ENCODE measurements at places on chromosomes 7 and 10.

- H3K4me3 ChIP-seq, result no peak overlapping the region
- no peak overlapping the region for H3K27ac ChIP-seq
- DNase-seq, result no peak
- H3K4me1 ChIP-seq, result no peaks in the 10 kb centered on the region
Measured at GRCh38 chr7:133135451-133135850, 53.6 kb upstream of the CHCHD3 start.

DNA sequence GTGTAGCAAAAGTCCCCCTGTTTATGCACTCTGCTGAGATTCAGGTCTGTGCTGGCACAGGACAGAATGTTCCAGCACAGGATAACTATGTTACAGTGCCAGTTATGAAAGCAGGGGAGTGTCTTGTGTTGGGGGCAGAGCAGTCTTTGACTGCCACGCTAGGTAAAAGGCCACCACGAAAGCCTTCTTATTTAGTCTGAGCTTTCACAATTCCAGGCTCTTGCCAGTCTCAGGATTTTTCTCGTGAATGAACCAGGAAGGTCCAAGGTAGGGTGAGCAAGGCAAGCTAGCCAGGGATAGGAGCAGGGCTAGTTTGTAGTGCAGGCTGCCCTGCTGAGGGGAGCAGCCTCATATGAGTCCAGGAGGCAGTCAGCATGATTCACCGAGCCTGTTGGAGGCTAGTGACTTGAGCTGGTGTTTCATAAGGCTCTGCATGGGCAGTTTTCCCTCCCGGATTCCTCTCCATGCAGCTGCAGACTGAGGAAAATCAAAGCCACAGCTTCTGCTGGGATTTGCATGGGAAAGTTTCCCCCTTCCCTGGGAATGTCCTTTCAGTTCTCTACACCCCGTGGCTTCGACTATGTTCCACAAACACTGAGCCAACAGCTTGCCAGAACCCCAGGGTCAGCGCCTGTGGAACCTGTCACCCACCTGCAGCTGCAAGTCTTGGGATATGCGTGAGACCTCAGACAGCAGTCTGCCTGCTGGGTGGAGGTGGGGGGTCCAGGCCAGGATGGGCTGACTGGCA is 112.3 kb downstream of the JCAD start:
- no peak overlapping the region for H3K4me3 ChIP-seq
- no peak for DNase-seq
- no peaks in the 10 kb centered on the region for H3K4me1 ChIP-seq
- H3K36me3 ChIP-seq, result no peaks in the 10 kb centered on the region
- no peaks in the 10 kb centered on the region for H3K27me3 ChIP-seq
- no peak overlapping the region for H3K27ac ChIP-seq

GRCh38 chr10:63003816-63004453 is 129.2 kb upstream of the NRBF2 start:
- DNase-seq, result no peak
- H3K4me3 ChIP-seq, result no peak overlapping the region
- no peak overlapping the region for H3K27ac ChIP-seq
- H3K4me1 ChIP-seq, result no peaks in the 10 kb centered on the region
- H3K36me3 ChIP-seq, result no peaks in the 10 kb centered on the region
- H3K27me3 ChIP-seq, result no peaks in the 10 kb centered on the region

- H3K27ac ChIP-seq, result no peak overlapping the region
- H3K27me3 ChIP-seq, result no peaks in the 10 kb centered on the region
- no peaks in the 10 kb centered on the region for H3K36me3 ChIP-seq
- DNase-seq, result no peak
Measured at GRCh38 chr7:158473221-158473620, 114.4 kb downstream of the PTPRN2 start.

DNA sequence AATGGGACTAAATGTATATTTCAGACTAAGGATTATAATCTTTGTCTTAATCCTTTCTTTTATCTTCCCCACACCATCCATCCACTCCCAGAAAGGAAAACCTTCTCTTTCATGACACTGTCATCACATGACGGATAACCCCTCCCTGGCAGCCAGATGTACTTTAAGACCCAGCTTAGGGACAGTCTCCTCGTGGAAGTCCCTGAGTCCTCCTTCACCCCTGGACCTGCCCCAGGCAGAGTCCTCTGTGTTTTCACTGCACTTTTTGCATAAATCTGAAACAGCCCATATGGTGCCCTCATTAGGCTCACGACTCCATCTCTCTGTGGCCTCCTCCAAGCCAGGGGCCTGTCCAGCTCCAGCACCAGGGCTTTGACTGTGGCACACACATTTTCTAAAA is 16.0 kb downstream of the NRAP start:
- no peak overlapping the region for H3K27ac ChIP-seq
- no peaks in the 10 kb centered on the region for H3K27me3 ChIP-seq
- no peak for DNase-seq
- H3K4me1 ChIP-seq, result no peaks in the 10 kb centered on the region

DNA sequence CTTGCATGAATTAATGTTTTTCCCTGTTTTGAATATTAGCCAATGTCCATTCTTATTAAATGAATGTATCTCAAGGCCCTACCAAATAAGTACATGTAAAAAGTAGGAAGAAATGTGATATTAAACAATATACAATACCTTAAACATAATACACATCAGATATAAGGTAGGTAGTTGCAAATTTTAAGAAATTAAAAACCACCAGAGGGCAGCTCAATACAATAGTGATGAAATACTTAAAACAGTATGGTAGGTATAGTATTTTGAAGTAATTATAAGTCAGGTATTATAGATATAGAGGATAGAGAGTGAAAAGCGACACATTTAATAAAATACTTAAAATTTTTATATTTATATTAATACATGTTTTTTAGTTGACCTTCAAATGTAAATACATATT is 43.6 kb upstream of the CDK14 start:
- no peaks in the 10 kb centered on the region for H3K27me3 ChIP-seq
- H3K36me3 ChIP-seq, result no peaks in the 10 kb centered on the region
- no peak for DNase-seq
- H3K4me1 ChIP-seq, result no peaks in the 10 kb centered on the region
- no peak overlapping the region for H3K4me3 ChIP-seq

Data from naive thymus-derived CD4-positive, alpha-beta T cell (primary cell).